ENCODE measurements at places on chromosomes 6 and 20.

DNA sequence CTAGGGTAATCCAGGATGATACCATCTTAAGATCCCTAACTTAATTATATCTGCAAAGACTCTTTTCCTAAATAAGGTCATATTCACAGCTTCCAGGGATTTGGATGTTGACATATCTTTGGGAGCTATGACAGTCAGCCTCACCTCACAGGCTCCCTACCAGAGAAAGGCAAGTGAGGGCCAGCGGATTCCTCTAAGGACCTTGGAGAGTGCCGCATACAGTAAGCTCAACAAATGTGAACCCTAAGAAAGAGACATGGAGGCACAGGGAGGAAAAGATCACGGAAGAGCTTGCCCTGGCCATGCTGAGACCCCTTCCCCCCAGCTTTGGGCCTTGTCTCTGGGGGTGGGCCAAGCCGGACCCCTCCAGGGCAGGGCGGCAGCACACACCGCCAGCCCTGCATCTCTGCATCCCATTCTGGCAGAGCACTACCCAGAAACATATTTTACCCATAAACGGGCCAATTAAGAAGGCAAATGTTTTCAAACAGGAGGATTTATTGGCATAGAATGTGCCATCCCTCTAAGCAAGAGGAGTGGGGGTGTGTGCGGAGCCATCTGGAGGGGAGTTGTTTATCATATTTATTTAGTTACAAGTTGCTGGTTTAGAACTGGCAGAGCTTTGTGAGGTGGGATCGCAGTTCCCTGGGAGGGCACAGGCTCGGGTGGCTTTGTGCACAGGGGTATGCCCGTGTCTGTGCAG lies 55.4 kb downstream of the CHMP4B start:
- peak; percentile 29 for DNase-seq

GRCh38 chr20:32511358-32512046 lies 73.6 kb downstream of the NOL4L start:
- DNase-seq: no peak

DNA sequence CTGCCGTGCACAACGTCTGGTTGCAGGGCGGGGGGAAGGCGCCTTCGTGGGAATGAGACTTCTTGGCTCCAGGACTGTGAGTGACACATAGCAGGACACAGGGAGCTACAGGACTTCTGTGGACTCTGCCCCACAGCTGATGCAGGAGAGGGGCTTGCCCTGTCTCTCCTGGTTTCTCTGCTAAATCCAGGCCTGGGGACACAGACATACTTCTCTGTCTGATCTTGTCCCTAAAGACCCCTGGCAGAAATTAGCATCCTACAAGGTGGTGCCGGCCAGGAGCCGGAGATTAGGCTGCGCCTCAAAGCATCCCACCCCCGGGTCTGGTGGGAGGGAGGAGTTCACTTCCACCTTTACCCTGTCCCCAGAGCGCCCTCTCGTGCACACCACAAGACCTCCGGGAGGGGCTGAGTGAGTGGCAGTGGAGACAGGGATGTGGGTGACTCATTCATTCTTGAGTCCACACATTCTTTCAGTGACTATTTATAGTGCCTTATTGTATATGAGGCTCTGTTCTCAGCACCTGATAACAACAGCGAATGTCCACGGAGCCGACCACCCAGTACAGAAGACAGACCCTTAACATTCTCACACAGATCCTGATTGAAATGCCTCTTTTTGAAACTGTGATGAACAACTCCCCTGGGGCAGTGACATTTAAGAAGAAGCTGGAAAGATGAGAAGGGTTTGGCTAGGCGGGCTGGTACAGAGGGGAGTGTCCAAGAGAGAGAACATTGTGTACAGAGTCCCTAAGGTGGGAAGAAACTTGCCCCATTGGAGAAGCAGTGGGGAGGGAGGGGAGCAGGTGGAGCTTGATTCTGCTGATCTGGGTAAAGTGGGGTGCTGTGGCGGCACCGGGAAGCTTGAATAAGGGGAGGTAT lies 39.0 kb downstream of the GMPR start:
- DNase-seq: peak; percentile 71

DNA sequence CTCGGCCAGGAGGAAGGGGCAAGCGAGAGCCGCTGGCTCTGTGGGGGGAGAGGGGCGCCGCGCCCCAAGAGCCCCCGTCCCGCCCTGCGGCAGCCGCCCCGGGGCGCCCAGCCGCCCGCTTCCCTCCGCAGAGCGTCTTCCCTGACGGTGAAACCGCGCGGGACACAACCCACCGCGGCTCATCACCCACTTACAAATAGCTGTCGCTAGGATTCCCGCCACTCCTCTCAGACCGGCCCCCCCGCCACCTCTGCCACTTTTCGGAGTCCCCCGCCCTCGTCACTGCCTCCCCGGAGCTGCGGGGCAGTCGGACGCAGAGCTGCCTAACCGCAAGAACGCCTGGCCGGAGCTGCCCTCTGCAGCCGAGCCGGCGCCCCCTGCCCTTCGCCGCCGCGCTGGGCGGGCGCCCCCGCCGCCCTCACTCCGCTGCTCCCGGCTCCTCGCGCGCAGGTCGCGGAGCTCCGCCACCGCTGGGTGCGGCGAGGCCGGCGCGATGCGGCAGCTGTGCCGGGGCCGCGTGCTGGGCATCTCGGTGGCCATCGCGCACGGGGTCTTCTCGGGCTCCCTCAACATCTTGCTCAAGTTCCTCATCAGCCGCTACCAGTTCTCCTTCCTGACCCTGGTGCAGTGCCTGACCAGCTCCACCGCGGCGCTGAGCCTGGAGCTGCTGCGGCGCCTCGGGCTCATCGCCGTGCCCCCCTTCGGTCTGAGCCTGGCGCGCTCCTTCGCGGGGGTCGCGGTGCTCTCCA lies at the start of gene SLC35D3:
SLC35D3 (plus strand) TSS at position 366 of the 749 bp plus-strand sequence; CDS start at position 494, 128 bp downstream.
- peak; percentile 56 for DNase-seq

DNA sequence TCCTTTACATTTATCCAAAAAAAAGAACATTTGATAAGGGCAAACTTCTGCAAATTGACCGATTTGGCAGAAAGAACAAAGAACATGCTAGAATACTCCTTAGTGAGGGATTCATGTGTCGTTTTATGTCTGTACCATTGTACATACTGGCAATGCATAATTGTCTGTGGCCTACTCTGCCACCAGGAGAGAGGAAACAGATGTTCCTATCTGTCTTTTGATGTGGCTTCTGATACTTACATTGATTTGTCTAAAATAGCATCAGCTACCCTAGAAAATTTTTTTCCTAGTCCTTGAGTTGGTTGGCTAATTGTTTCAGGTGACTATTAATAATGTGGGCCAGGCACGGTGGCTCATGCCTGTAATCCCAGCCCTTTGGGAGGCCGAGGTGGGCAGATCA lies 654.1 kb downstream of the KIF16B start:
- no peak for DNase-seq

- DNase-seq: peak; percentile 89
Observed at GRCh38 chr6:80548532-80548931, 442.1 kb downstream of the BCKDHB start.

GRCh38 chr20:1083431-1084080 lies 34.8 kb upstream of the PSMF1 start:
- DNase-seq: no peak

DNA sequence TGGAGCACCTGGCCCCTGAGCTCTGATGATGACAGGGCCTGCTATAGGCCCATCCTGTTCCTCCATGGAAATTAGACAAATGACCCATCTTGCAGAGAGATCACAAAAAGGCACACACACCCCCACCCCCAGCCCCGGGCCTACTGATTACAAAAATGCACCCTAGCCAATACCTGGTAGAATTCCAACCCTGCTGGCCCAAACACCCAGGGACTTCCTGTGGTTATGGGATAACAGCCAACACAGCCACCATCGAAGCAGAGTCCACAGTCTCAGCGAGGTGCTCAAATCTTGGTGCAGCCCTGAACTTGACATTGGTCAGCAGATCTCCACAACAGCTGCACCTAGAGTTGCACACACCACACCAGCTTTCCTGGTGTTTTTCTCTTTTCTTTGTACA lies 17.0 kb downstream of the NCR2 start:
- DNase-seq: no peak

- no peak for DNase-seq
Observed at GRCh38 chr20:60565083-60565482, 606.9 kb downstream of the CDH26 start.

DNA sequence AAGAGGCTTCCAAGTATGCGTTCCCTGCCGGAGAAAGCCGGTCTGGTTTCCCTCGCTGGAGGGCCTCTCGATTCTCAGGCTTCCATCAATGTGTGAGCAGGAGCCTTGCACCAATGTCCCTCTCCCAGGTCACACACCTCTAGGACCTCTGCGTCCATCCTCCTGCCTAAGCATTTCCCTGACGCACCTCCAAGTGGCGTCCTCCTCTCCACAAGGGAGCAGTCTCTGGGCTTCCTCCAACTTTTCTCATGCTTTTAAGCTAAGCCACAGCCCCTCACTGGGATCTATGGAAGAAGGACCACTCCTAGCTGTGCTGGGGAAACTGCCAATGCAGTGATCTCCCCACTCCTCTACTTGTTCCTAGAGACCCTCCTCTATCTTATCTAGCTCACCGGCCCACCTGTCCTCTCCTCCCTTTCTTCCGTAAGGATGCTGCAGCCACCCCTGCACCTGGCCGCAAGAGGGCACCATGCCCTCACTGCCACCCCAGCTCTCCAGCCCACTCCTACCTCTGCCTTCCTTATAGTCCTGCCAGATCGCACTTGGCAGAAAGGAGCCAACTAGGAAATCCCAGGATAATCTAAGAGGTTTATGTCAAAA lies 258.7 kb downstream of the LRFN2 start:
- no peak for DNase-seq

DNA sequence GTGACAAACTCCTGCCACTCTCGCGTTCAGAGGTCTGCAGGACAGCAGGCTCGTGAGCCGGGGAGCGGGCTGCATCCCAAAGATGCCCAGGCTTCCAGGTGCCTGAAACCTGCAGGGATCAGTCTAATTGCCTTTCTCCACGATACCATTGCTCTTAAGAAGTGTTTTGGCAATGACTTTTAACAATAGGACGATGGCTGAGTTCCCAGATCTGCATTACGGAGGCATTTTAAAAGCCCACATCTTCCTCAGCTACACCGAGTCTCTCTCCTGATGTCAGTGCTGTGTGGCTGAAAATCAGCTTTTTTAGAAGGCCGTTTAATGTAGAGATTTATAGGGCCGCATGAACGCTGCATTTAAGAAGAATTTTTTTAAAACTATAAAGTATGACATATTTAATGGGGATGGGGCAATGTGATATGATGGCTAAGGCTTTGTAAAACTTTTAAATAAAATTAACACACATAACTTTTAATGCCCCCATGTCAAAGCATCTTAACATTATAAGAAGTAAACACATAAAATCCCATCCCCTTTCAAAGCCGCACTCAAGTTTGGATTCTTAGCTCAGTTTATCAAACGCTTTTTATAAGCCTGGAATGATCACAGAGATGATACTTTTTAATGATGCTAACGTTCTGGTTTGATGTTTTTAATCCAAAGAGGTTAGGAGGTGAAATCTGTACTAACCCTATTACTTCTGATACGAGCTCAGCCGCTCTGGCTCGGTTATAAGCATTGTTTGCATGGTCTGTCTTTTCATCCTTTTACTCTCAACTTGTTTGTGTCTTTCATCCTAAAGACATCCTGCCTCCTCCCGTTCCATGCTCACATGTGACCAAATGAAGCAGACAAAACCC lies 386.0 kb downstream of the SMOC2 start:
- DNase-seq: no peak

- no peak for DNase-seq
Observed at GRCh38 chr6:142329486-142330113, 27.8 kb downstream of the ADGRG6 start.

GRCh38 chr20:19603376-19603750 lies 154.7 kb upstream of the RIN2 start:
- DNase-seq: no peak
